ENCODE measurements at places on chromosomes 5 and 9. TPM values are rescaled to one million over a fixed set of nuclear protein-coding genes. Genes with fewer than 3 reads are reported as not detected.
A peak's percentile ranks its signal among the peaks of the same experiment; 100 is the strongest.

The UNC5A gene
- total RNA-seq, result 1.4 TPM

DNA sequence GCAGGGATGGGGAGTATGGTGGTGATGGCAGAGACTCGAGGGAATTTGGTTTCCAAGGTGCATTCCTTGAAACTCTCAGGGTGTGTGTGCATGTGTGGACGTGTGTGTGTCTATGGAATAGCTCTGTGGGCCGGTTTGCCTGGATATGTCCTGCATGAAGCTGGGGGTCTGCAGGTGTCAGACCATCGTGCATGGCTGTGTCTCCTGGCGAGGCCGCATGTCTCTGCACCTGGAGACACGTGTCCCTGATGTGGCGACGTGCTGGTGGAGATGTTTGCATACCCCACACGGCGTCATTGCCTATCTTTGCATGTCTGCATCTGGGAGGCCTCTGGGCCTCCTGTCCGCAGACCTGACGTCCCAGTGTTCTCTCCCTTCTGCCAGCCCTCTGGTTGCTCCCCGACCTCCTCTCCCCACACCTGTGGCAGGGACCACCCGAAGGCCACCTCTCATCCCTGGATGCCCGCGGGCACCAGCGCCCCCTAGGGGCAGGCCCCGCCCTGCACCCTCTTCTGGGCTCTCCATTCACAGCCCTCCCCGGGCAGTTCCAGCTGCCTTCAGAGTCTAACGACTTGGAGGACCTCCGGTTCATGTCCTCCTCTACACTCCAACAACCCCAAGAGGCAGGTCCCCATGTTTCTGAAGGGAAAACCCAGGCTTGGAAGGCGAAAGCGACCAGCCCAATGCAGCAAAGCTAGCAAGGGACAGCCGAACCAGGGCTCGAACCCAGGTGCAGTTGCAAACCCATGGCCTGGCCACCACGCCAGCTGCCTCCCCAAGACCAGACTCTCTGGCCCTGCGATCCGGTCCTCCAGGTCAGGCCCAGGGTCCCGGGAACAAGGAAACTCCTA is 88.6 kb downstream of the LMX1B start:
- H3K4me1 ChIP-seq, result peaks cover 33% of the 10 kb centered on the region
- H3K27ac ChIP-seq, result peak overlapping the region; percentile 62
- DNase-seq, result peak; percentile 75
- H3K36me3 ChIP-seq, result no peaks in the 10 kb centered on the region

The SARDH gene
- 6.8 TPM for total RNA-seq

The LCN2 gene
- 12.4 TPM for total RNA-seq

GRCh38 chr5:178851951-178852350 is 7.8 kb upstream of the ZNF354B start:
- no peak overlapping the region for H3K4me3 ChIP-seq
- no peaks in the 10 kb centered on the region for H3K4me1 ChIP-seq
- no peak for DNase-seq
- peaks cover 6% of the 10 kb centered on the region for H3K27me3 ChIP-seq

- no peak overlapping the region for H3K27ac ChIP-seq
- H3K27me3 ChIP-seq, result no peaks in the 10 kb centered on the region
- no peaks in the 10 kb centered on the region for H3K4me1 ChIP-seq
- H3K36me3 ChIP-seq, result no peaks in the 10 kb centered on the region
- no peak overlapping the region for H3K4me3 ChIP-seq
These were observed 298.6 kb upstream of the MEF2C start for GRCh38 chr5:89181546-89181945.

- no peaks in the 10 kb centered on the region for H3K36me3 ChIP-seq
- peaks cover 3% of the 10 kb centered on the region for H3K4me1 ChIP-seq
These were observed 13.0 kb downstream of the APBA1 start for GRCh38 chr9:69658987-69659675.

The C5orf47 gene
- not detected for total RNA-seq

- no peaks in the 10 kb centered on the region for H3K27me3 ChIP-seq
- H3K27ac ChIP-seq, result no peak overlapping the region
- peaks cover 21% of the 10 kb centered on the region for H3K4me1 ChIP-seq
- DNase-seq, result no peak
- H3K36me3 ChIP-seq, result no peaks in the 10 kb centered on the region
These were observed 38.2 kb upstream of the SEMA4D start for GRCh38 chr9:89536145-89536574.

GRCh38 chr9:128101690-128102089 is 25.8 kb downstream of the PTGES2 start:
- peaks cover 33% of the 10 kb centered on the region for H3K4me1 ChIP-seq
- DNase-seq, result no peak
- H3K4me3 ChIP-seq, result peak overlapping the region; percentile 69
- peaks cover 13% of the 10 kb centered on the region for H3K36me3 ChIP-seq
- H3K27ac ChIP-seq, result peak overlapping the region; percentile 80
- H3K27me3 ChIP-seq, result no peaks in the 10 kb centered on the region

DNA sequence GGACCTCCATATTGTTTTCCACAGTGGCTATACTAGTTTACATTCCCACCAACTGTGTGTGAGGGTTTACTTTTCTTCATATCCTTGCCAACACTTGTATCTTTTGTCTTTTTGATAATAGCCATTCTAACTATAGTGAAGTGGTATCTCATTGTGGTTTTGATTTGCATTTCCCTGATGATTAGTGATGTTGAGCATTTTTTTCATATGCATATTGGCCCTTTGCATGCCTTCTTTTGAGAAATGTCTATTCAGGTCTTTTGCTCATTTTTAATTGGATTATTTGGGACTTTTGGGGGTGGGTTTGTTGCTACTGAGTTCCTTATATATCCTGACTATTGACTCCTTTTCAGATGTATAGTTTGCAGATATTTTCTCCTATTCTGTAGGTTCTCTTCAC is 44.4 kb downstream of the FEM1C start:
- peaks cover 8% of the 10 kb centered on the region for H3K27me3 ChIP-seq
- no peaks in the 10 kb centered on the region for H3K4me1 ChIP-seq
- H3K27ac ChIP-seq, result no peak overlapping the region
- DNase-seq, result no peak
- no peaks in the 10 kb centered on the region for H3K36me3 ChIP-seq

DNA sequence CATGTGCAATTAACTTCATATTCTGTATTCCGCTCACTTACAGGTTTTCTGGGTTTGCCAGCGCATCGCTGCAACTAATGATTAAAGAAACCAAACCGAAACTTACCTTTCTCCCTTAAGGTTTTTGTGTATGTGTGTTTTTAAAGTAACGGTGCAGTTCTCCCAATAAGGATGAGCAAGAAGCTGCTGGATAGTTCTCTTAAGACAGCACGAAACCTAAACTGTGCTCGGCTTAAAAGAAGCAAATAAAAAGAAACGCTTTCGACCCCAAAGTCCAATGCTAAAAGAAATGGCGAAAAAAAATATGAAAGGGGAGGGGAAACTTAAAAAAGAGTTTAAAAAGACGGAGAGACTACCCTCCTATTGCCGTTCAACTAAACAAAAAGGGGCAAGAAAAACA is 340 bp downstream of the ELAVL2 start:
- H3K4me1 ChIP-seq, result no peaks in the 10 kb centered on the region
- no peaks in the 10 kb centered on the region for H3K36me3 ChIP-seq
- no peak overlapping the region for H3K27ac ChIP-seq
- DNase-seq, result no peak
- no peak overlapping the region for H3K4me3 ChIP-seq

The NIM1K gene
- total RNA-seq, result 0.43 TPM

The PCBD2 gene
- total RNA-seq, result 10.4 TPM

The STRBP gene
- 56.7 TPM for total RNA-seq

- no peaks in the 10 kb centered on the region for H3K4me1 ChIP-seq
- DNase-seq, result no peak
- peak overlapping the region; percentile 96 for H3K4me3 ChIP-seq
These were observed 55.1 kb upstream of the KDM4C start for GRCh38 chr9:6702707-6703106.

DNA sequence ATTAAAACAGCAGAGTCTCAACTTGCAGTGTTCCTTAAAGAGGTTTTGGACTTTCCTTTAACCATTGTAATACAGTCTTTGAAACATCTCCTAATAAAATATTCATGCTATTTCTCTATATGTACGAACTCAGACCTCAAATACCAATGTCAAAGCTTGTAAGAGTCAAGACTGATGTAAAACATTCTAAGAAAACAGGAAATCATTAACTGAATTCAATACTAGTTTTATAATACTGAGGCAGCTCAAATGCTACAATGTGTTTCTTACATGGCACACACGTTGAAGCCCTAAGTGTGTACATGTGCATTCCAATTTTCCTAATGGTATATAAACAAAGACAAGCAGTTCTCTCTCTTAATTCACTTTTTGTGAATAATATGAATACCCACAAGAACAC is 11.6 kb downstream of the PSIP1 start:
- H3K27me3 ChIP-seq, result no peaks in the 10 kb centered on the region
- H3K36me3 ChIP-seq, result peaks cover 36% of the 10 kb centered on the region
- peak overlapping the region; percentile 10 for H3K27ac ChIP-seq
- no peak for DNase-seq
- peaks cover 15% of the 10 kb centered on the region for H3K4me1 ChIP-seq

DNA sequence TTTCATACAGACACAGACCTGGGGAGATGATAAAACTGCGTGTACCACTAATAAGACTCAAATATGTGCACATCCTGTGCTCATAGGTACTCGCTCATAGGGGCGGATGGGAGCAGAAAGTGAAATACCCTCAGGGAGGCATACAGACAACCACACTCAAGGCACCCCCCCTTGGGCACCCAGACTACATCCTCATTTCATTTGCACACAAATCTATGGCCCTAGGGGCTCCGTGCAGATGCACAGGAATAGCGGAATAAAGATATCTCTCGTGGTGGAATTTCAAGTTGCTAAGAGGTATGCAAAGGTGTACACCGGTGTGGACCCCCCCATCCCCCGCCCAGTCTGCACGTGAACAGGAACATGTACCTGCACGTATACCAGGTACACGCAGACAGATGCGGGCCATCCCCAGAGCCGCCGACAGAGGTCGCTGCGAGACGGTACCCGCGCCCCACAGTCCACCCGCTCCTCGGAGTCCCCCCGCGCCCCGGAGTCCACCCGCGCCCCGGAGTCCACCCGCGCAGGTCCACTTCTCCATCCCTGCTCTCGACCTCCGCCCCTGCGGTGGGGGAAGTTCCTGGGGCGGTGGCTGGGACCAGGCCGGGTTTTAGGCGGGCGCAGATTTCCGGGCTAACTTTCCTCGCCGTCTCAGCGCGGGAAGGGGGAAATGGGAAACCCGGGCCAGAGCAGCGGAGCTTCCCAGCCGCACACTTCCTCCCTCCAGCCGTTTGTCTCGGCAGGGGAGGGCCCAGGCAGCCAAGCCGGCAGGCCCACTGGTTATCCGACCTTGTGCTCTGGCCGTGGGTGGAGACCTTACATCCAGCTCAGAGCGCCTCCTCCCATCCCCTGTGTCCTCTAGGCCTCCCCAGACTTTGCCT is 1.0 kb upstream of the IL12B start:
- H3K27ac ChIP-seq, result peak overlapping the region; percentile 39
- H3K4me3 ChIP-seq, result peak overlapping the region; percentile 83
- no peaks in the 10 kb centered on the region for H3K4me1 ChIP-seq
- no peaks in the 10 kb centered on the region for H3K36me3 ChIP-seq
- peaks cover 54% of the 10 kb centered on the region for H3K27me3 ChIP-seq
- DNase-seq, result peak; percentile 82

DNA sequence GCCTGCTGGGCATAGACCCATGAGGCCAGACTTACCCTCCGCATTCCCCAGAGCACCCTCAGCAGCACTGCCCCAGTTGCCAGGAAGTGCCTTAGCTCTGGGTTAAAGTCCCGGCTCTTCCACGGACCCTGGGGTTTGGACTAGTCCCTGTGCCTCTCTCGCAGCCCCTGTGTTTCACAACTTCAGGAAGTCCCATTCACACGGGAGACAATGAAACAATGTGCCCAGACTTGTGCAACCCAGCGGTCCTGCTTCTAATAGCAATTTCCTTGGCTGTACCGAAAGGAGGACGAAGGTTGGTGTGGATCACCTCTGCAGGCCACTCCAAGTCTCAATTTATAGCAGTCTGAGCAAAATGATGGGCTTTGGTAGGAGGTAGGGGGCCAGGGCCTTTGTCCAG is 41.8 kb upstream of the FAT2 start:
- DNase-seq, result no peak
- H3K36me3 ChIP-seq, result no peaks in the 10 kb centered on the region
- peaks cover 8% of the 10 kb centered on the region for H3K27me3 ChIP-seq
- H3K4me1 ChIP-seq, result no peaks in the 10 kb centered on the region
- no peak overlapping the region for H3K4me3 ChIP-seq

- no peak for DNase-seq
- H3K4me1 ChIP-seq, result peaks cover 8% of the 10 kb centered on the region
- H3K36me3 ChIP-seq, result no peaks in the 10 kb centered on the region
- H3K27me3 ChIP-seq, result peaks cover 56% of the 10 kb centered on the region
These were observed 1.2 kb downstream of the CDH18 start for GRCh38 chr5:19986806-19987205.

DNA sequence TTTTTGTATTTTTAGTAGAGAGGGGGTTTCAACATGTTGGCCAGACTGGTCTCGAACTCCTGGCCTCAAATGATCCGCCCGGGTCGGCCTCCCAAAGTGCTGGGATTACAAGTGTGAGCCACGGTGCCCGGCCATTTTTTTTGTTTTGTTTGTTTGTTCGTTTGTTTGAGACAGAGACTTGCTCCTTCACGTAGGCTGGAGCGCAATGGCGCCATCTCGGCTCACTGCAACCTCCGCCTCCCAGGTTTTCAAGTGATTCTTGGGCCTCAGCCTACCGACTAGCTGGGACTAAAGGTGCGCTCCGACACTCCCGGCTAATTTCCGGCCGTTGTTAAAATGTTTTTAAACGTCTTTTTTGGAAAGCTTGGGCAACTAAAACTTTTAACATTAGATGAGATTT is 54.0 kb downstream of the SHOC1 start:
- H3K27me3 ChIP-seq, result no peaks in the 10 kb centered on the region
- no peak for DNase-seq
- H3K27ac ChIP-seq, result no peak overlapping the region
- H3K4me3 ChIP-seq, result no peak overlapping the region

- peak overlapping the region; percentile 39 for H3K27ac ChIP-seq
- H3K4me3 ChIP-seq, result no peak overlapping the region
- no peaks in the 10 kb centered on the region for H3K27me3 ChIP-seq
- peaks cover 11% of the 10 kb centered on the region for H3K4me1 ChIP-seq
- no peaks in the 10 kb centered on the region for H3K36me3 ChIP-seq
These were observed 36.5 kb upstream of the EGFL7 start for GRCh38 chr9:136626066-136626725.

The IFNA4 gene
- total RNA-seq, result not detected

The SNCB gene
- total RNA-seq, result 0.97 TPM

DNA sequence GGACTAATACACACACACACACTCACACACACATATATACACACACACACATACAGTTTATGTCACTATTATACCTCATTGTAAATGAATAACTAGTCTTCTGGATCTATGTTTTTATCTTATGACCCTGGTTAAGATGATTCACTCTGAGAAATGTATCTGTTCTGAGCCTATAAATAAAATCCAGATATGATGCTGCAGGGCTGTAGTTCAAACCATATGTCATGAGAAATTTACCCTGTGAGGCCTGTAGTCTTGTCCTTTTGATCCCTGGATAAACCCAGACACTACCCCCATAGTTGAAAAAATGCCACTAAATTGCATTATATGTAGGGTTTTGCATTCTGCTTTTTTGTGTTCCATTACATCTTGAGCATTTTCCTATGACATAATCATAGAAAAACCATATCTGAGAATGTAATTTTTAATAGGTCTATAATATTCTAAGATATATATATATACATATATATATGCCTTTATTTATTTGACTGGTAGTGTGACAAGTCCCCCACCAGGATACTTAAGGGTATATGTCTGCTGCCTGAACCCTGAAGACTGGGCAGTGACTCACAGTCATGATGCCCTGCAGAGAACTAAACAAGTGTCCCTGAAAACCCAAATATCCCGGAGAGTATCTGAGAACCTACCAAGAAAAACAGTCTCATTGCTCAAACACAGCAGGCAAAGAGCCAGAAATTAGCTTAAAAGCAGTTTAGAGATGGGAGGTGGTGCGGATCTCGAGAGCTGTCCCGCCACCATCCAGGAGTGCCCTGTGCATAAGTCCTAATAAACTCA is 18.4 kb upstream of the ALDOB start:
- no peak overlapping the region for H3K4me3 ChIP-seq
- no peaks in the 10 kb centered on the region for H3K4me1 ChIP-seq
- peaks cover 3% of the 10 kb centered on the region for H3K27me3 ChIP-seq
- no peaks in the 10 kb centered on the region for H3K36me3 ChIP-seq
- no peak for DNase-seq
- H3K27ac ChIP-seq, result no peak overlapping the region

All from type B pancreatic cell (in vitro differentiated cells).